CD8-positive, alpha-beta memory T cell (primary cell): ENCODE measurements at places on chromosomes 5 and 9.
A peak's percentile ranks its signal among the peaks of the same experiment; 100 is the strongest.

DNA sequence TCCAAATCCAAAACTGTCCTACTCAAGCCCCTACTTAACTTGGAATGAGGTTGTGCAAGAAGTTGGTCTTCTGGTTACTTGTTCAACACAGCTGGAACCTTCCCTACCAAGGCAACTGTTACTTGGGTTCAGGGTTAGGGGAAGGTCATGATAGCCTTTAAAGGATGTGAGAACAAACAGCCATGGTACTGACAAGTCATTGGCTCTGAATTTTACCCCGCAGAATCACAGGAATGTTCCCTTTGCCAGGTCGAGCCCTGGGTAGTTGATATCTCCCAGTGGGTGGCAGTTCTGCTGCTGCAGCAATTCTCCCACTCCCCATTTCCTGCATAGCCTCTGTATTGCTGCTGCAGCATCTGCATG lies 396.1 kb upstream of the MPDZ start:
- DNase-seq, result no peak

DNA sequence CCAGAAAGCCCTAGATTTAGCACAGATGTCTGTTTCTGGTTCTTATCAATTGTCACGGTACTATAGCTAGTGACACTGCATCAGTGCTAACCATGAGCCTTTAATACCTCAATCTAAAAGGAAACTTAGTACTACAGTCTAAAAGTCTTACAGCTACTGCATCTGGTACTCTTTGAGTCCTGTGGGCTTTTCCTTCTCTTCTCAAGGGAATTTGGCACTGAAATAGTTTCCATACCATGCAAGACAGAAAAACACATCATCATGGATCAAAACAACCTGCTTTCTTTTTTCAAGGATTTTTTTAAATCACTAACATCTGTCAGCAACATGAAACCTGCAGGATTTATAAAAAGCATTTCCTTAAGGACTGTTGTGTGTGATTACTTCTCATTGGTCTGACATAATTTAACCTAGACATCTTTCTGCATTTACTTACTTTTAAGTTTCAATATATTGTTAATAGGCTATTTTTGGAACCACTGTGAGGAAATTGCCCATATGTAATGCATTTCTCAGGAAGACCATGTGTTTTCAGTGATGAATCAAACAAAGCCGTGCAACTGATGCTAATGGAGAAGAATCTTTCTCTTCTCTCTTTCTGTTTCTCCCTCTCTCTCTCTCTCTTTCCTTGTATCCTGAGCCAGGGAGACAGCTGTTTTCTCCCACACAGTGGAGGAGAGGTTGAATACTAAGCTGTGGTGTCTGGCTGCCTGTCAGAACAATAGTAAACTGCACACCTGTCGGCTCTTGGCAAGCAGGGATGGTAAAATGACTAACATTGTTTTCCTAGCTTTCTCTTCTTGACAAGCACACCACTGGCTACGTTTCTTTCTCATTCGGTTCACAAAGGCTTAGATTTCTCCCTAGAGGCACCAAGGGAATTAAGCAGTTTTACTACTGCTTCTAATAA lies 273.4 kb downstream of the CSNK1G3 start:
- no peak for DNase-seq

GRCh38 chr5:56685503-56686217 lies 129.7 kb upstream of the MAP3K1 start:
- DNase-seq, result no peak

GRCh38 chr5:58818465-58818864 lies 235.6 kb downstream of the RAB3C start:
- no peak for DNase-seq

- no peak for DNase-seq
Observed at GRCh38 chr5:132389585-132390286, 20.2 kb downstream of the SLC22A5 start.

DNA sequence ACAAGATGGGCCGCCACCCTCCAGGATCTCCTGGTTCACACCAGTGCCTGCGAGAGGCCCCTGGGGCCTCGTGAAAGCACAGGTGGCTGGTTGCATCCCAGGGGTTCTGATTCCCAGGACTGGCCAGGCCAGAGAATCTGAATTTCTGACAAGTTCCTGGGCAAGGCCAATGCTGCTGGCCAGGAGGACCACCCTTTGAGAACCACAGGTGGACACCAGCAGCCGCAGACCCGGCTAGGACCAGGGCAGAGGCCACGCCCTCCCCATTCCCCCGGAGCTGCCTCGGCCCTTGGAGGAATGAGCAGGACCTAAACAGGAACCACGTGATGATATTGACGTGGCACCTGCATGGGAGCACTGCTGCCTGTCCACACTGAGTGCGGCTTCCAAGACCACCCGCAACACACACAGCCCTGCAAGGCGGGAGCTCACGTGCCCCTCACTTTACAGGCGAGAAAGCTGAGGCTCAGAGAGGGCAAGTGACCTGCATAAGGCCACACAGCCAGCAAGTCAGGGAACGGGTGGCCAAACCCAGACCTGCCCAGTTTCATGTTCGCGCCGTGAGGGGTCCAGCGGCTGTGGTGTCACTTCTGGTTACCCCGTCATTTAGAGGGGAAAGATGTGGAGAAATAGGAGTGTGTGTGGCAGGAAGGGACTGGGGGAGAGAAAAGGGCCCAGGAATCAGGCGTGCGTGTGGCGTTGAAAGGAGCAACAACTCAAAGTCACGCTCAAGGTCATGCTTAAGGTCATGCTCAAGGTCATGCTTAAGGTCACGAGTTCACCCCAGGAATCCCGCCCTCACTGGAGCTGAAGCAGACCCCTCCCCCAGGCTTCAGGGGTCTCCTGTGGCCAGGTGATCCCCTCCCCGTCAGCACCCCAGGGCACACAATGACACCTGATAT lies 105.9 kb upstream of the IER5L start:
- no peak for DNase-seq

- no peak for DNase-seq
Observed at GRCh38 chr9:76441551-76442322, 17.2 kb upstream of the GCNT1 start.

DNA sequence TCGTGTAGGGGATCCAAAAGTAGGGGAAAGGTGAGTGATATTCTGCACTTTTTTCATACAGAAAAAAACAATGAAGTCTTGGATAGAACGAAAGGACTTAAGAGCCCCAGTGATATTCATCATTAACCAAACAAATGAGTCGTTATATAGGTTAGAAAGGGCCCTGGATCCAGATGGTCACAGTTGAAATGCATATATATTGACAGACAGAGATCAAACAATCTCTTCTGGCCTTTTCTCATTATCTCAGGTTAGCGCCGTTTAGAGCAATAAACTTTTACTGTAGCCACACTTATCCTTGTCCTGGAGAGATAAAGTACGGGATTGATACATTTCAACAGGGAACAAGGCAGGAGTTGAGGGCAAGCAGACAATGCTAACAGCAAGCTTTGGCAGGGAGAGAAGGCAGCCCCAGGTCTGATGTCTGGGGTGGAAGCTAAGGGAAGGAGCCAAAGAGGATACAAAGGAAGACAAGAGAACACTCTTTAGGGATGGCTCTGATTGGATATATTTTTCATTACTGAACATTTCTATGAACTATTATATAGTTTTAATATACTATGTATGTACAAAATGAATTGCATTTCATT lies 77.0 kb downstream of the LIFR start:
- DNase-seq, result no peak

GRCh38 chr9:93059011-93059714 lies 662 bp downstream of the SUSD3 start:
- peak; percentile 43 for DNase-seq

- no peak for DNase-seq
Observed at GRCh38 chr5:79297661-79298060, 61.7 kb downstream of the JMY start.

DNA sequence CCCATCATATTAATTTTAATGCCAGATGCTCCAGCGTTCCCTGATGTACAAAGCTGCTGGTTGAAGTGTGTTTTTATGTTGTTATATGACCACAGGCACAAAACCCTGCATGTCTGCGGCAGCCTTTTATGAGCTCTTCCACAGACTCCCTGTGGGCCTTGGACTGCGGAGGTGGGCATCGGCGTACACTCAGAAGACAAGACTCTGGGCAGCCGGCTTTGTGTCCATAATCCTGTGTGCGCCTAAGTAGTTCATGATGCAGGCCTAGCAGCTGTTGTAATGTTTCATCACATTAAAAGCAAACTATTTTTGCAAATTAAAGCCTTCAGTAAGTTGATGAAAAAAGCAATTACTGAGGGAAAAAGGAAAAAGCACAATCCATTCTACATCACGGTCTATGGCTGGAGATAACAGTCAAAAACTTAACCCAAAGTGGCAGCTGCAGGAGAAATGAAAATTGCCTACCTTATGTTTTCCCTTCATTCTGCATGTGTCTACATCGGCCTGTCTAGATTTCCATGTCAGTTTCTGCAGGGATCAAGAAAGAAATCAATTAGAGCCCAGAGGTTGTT lies 78.8 kb downstream of the SEMA6A start:
- DNase-seq, result no peak

GRCh38 chr9:128898382-128898781 lies 16.4 kb downstream of the LRRC8A start:
- DNase-seq, result no peak

DNA sequence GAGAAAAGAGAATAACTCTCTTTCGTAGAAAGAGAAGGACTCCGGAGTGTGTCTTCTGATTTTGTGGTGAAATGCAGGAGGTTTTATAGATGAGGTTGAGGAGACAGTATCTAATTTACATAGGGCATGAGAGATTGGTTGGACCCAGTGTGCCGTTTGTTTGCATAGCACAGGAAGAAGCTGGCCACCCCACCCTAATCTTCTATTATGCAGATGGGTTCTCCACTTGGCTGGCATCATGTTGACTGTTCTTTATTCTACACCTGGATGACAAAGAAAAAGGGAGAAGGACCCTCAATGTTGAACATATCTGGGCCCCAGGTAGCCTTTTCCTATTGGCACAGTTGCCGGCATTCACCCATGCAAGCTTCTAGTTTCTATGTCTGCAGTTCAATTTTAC lies 23.2 kb upstream of the MINAR2 start:
- no peak for DNase-seq

GRCh38 chr9:112890106-112891081 lies at the start of gene SLC46A2:
Gene SLC46A2, minus strand, starts transcription at chr9:112890876. Its CDS starts 195 bp downstream, at chr9:112890681.
- no peak for DNase-seq

DNA sequence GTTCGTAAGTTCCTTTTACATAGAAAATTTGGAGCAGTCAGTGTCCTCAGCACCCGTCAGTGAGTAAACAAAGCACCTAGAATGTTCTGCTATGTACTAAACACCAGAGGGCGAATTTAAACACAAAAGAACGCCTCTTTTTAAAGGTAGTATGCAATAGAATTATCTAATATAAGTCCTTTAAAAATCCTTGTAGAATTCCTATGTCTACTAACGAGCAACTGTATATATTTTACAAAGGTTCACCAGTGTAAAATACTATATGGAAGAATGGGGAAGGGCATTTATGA lies 499 bp upstream of the TMEM232 start:
- no peak for DNase-seq

GRCh38 chr9:27487128-27487640 lies 36.9 kb upstream of the IFNK start:
- DNase-seq, result no peak

GRCh38 chr5:88880201-88880600 lies 2.8 kb downstream of the MEF2C start:
- no peak for DNase-seq

- DNase-seq, result no peak
Observed at GRCh38 chr5:140341591-140341990, 4.8 kb downstream of the HBEGF start.

DNA sequence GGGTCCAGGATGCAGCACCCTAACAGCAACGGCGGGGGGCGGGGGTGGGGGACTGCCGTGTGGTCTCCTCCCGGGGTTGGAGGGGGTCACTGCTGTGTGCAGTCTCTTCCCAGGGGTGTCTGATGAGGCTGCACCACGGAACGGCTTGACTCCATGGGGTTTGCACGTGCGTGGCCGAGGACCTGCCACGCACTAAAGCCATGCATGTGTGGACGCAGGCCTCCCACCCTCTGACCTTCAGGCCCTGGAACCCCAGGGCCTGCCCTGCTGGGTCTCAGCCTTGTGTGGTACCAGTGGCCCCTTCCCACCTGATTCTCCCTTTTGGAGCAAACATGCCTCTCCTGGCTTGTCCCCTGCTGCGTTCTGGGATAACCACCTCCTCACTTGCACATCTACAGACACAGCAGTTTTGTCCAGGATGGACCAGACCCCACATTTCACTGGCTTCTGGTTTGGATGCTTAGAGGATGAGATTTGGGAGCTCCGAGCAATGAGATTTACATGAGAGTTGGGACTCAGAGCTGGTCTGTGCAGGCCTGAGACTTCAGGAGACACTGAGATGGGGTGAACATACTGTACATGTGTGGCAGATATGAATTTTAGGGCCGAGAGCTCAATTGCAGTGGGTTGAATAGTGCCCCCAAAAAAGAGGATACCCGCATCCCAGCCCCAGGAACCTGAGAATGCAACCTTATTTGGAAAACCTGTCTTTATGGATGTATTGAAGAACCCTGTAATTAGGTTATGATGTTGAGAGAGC lies 45.8 kb downstream of the SLC12A7 start:
- no peak for DNase-seq

DNA sequence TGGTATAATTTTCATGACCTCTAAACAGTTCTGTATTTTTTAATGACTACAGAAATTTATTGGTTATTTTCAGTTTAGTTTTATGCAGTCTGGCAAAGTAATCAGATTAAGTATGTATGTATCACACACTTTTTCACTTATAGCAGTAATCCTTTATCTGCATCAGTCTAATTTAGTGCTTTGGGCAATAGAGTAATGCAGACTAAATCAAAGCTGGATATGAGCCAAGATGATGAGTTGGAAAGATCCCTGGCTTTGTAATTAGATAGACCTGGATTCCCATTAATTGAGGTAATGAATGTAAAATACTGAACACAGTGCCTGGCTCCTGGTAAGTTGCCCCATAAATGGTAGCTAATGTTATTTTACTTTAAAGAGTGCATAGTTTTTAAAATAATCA lies 215.4 kb upstream of the TLX3 start:
- no peak for DNase-seq

- DNase-seq, result no peak
Observed at GRCh38 chr5:33890131-33891032, 1.4 kb downstream of the ADAMTS12 start.

GRCh38 chr5:60830581-60831127 lies 13.4 kb downstream of the ELOVL7 start:
- DNase-seq, result no peak

DNA sequence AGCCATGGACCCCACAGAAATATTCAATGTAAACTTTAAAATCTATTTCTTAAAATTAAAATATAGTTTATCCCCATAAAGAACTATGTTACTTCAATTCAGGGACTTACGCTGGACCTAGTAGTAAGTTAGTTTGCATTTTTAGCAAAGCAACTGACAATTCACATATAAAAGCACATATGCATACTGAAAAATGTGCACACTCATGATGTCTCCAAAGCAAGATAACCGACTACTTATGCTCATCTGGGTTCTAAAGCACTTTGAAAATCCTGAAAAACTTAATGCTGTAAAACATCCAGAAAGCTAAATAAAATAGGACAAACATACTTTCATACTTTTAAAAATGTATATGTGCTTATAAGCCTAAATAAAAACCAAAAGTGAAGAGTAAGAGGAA lies 264.4 kb upstream of the GAS1 start:
- no peak for DNase-seq

DNA sequence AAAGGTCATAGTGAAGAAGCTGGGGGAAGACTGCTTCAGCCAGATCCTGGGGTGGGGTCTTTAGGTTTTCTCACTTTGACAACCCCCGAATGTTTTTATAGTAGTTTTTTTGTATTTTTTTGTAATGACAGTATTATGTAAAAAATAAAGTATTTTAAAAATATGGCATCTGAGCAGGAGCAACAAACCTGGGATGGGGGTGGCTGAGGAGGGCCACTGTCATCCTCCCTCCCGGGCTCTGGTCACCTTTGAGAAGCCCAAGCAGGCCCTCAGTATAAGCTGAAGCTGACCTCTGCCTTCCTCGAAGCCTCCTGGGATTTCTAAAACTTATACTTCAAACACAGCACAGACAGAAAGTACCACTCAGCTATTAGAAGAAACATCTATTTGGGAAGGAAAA lies 8.7 kb downstream of the DNAJB5 start:
- no peak for DNase-seq
